ENCODE measurements at places on chromosomes 4 and X.

GRCh38 chrX:17814059-17814458, 47.0 kb downstream of the RAI2 start:
- DNase-seq, result no peak

DNA sequence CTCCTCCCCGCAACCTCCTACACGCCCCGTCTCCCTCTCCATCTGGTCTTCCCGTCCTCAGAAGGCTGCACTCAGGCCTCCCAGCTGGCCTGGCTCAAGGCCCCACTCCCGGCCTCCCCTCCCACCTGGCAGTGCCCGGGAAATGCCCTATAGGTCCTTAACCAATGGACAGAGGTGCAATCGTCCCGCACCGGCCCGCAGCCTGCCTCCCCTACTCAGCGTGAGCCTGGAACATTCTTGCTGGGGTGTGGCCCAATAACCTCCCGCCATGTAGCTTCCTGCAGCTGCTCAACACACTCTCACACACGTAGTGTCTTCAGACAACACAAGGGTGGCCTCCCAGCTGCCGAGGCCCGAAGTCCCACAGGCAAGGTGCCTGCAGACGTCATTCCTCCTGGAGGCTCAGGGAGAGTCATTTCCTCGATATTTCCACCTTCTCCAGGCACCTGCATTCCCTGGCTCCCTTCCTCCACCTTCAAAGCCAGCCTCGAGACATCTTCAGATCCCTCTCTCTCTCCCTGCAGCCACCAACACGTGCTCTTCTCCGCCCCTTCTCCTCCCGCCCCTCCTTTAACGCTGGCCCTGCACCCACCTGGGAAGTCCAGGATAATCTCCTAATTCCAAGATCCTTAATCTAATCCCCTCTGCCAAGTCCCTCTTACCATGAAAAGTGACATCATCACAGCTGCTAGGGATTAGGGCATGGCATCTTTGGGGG, 56.2 kb downstream of the ADRA2C start:
- DNase-seq, result no peak

DNA sequence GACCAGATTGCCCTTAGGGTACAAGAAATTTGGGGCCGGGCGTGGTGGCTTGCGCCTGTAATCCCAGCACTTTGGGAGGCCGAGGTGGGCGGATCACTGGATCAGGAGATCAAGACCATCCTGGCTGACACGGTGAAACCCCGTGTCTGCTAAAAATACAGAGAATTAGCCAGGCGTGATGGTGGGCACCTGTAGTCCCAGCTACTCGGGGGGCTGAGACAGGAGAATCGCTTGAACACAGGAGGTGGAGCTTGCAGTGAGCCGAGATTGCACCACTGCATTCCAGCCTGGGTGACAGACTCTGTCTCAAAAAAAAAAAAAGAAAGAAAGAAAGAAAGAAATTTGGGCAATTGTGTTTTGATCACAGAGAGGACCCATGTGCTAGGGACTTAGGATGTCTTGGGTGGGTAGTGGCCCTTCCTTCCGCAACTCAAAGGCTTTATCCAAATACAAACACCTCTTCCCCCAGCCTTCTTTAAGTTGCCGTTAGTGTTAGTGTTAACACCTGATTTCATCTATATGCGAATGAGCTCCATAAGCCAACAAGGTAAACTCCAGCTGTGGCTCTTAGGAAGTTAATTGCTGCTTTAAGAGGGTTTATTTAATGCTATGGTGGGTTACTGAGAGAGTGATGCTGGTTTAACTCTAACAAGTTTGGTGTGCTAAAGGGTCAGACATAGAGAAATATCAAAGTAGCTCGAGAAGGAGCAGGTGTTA, 8.6 kb upstream of the CCDC110 start:
- no peak for DNase-seq

GRCh38 chr4:108786351-108786750, 23.5 kb upstream of the ETNPPL start:
- no peak for DNase-seq

DNA sequence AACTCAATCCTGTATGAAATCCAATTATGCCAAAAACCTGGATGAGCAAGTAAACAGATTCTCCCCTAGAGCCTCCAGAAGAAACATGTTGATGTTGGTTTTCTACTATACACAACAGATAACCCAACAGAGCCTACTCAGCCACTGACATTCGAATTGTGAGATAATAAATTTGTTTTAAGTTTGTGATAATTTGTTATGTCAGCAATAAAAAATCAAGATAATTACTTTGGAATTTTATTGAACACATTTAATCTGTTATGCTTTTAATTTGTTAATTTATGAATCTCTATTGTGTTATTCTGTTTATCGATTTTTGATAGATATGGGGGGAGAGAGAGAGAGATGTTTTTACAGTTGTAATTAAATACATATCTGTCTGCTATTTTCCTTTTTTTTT, 1016.1 kb upstream of the PCDH7 start:
- DNase-seq, result no peak

- DNase-seq, result no peak
Observed at GRCh38 chr4:24915121-24915922, 2.5 kb upstream of the CCDC149 start.

DNA sequence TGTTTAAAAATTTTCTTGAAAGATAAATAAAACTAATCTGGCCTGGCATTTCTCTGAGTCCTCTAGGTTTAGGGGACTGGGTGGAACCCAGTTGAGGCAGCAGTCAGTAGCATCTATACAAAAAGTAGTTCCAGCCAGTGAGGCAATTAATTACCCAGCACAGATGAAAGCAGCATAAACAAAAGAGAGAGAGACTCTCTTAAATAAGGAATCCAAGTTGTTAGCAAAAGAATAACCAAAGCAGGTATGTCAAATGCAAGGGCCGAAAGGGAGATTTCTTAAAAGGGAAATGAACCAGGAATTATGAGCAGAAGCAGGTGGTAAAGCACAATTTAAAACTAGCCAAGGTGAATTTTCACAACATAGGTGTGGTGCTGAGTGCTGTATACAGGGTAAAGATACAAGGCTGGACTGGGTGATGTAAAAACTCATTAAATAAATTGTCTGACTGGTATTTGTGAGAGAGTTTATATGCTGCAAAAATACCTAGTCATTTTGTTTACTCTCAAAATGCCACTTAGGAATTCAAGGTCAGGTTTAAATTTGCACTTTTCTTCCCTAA, 94.6 kb upstream of the GALNT7 start:
- no peak for DNase-seq

- DNase-seq, result no peak
Observed at GRCh38 chr4:150078579-150079080, 385 bp downstream of the DCLK2 start.

GRCh38 chrX:138945219-138945618, 233.7 kb upstream of the FGF13 start:
- DNase-seq, result no peak

GRCh38 chr4:188107931-188108843, 1.2 kb downstream of the TRIML2 start:
- DNase-seq, result no peak

- DNase-seq, result no peak
Observed at GRCh38 chr4:113952452-113953029, 26.9 kb downstream of the ARSJ start.

DNA sequence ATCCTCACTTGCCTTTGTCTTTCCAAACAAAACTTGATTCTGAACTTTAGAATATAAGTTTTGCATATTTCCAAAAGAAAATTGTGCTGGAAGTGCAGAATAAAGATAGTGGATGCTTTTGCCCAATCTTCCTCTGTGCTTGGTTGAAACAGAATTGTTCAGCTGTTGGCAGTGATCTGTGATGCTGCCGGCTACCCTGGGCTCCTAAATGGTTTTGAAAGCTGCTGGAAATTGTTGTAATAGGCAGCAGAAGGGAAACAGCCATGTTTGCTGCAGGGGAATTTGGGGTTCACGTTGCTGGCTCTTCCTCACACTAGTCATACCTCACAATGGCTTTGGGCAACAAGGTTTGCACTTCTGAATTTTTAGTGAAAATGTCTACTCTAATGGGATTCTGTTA, 398.0 kb downstream of the RAPGEF2 start:
- DNase-seq, result no peak

DNA sequence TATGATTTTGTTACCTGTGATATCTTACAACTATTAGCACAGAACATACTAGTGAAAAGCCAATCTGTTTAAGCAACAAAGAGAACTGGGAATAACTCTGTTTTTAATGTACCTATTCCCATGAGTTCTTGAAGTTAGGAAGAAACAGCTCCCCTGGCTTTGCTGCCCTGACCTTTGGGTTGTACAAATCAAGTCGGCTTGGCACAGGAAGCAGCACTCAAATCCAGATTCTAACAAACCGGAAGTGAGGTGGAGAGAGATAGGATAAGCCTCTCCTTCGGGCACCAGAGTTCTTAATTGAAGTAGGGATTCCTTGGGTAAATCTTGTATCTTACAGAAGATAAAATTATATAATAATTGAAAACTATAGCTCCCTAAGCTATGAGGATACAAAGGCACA, 144.8 kb upstream of the CPEB2 start:
- no peak for DNase-seq

DNA sequence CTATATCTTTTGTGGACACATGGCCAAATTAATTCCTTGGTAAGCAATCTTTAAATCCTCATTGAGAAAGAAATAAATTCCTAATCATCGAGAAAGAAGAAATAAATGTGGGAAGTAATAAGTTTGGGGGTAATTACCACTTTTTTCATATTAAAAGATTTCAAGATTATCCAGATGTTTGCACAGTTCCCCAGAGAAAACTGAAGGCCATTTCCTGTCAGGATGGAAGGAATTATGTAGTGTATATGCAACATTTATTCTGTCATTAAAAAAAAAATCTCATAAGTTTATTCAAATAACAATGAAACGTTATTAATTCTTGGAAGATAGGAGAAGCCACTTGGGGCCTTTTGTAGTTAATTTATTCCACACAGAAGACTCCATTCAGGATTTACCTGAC, 385.6 kb upstream of the NR3C2 start:
- no peak for DNase-seq

DNA sequence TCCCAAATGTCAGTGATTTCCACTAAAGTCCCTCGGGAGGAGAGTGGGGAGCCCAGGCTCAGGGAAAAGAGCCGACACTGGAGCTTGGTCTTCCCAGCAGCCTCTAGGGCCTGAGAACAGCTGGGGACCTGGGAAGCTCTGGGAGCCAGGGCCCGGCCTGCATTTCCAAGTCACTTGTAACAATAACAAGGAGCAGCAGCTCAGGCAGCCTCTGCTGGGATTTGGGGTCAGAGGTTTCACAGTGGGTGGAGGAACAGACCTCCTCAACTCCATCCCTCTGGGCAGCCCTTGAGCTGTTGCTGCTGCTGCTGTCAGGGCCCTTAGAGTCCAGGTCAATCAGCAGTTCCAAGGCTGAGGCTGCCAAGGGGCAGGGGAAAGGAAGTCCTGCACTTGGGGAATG, 11.1 kb downstream of the STARD8 start:
- DNase-seq, result no peak

DNA sequence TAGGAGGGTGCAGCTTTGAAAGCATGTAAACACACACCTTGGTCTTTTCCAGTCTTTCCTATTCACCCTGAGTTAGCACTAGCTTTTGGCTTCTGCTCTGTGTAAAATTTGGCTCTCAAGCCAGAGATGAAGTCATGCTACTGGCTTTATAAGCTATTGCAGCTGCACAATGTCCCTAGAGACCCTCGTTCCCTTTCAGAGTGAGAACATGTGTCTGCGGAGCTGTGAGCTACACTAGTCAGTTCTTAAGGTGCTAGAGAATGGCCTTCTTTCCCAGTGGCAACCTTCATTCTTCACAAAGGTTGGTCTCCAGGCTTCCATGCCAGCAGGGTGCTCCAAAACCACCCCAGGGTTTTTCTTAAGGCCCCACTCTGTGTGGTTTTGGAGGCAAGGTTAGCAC, 199.1 kb downstream of the SPATA18 start:
- no peak for DNase-seq

- DNase-seq, result no peak
Observed at GRCh38 chr4:183499801-183500200, 5.1 kb upstream of the ING2 start.

DNA sequence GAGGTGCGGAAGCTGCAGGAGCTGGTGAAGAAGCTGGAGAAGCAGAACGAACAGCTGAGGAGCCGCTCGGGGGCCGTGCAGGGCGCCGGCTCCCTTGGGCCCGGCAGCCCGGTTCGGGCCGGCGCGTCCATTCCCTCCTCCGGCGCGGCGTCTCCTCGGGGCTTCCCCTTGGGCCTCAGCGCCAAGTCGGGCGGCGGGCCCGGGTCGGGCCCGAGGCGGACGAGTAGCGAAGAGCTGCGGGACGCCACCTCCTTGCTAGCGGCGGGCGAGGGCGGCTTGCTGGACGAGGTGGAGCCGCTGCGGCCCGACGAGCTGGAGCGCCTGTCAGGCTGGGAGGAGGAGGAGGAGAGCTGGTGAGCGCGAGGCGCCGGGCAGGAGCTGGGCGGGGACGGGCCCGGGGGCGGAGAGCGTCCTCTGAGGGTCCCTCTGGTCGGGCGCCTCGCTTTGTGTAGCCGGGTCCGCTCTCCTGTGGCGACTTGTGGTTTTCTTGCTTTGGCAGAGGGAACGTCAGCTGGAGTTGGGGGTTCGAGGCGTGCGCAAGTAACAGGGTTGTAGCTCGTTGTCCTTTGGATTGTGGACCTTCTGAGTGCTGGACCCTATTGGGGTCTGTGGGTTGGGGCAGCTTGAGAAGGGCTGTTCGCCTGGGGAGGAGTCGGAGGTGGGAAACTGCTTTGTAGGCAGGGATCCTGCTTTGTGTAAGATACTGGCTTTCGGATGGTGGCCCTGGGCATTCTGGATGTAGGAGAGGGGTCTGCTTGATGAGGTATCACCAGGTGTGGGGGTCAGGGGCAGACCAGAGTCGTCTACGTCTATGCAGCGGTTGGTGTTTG, 662 bp downstream of the SLAIN2 start:
- DNase-seq, result peak; percentile 41

DNA sequence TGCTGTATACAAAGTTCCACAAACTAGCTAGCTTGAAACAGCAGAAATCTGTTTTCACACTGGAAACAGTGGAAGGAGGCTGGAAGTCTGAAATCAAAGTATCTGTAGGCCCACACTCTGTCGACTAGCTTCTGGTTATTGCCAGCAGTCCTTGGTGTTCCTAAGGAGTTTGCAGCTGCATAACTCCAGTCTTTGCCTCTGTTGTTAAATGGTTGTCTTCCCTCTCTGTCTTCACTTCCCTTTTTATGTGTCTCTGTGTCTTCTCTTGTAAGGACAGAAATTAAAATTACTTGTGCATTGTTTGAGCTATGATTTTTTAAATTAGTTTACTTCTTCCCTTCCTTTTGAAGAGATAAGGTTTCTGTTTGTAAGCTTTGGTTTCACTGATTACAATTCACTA, 8.2 kb downstream of the MTHFD2L start:
- no peak for DNase-seq

- peak; percentile 40 for DNase-seq
Observed at GRCh38 chrX:1323315-1323714, 13.3 kb upstream of the IL3RA start.

GRCh38 chr4:114017120-114017917, 37.9 kb upstream of the ARSJ start:
- DNase-seq, result no peak

Measured in activated CD4-positive, alpha-beta T cell treated with anti-CD3 and anti-CD28 coated beads, Interleukin-2, amount 50 U/mL, for 1 hour (primary cell).